Fibroblast of skin of abdomen (primary cell): ENCODE measurements at places on chromosomes 3 and 15.
A peak's percentile ranks its signal among the peaks of the same experiment; 100 is the strongest.

DNA sequence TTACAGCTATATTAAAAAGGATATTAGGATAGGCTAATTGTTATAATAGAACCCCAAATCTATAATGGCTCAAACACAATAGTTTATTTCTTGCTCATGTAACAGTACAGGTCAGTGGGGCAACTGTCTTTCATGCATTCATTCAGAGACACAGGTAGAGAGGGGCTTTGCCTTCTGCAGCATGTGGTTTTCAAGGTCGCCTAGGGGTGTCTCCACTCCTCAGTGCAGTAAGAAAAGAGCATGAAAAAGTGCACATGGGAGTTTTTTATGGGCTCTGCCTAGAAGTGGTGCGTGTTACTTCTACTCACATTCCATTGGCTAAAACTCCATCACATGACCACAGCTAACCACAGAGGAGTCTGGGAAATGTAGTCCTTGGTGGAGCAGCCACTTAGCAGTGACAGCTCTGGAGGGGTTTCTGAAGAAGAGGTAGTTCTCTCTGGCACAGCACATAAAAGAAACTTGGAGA lies 1.8 kb downstream of the ZBTB38 start:
- DNase-seq, result peak; percentile 88

DNA sequence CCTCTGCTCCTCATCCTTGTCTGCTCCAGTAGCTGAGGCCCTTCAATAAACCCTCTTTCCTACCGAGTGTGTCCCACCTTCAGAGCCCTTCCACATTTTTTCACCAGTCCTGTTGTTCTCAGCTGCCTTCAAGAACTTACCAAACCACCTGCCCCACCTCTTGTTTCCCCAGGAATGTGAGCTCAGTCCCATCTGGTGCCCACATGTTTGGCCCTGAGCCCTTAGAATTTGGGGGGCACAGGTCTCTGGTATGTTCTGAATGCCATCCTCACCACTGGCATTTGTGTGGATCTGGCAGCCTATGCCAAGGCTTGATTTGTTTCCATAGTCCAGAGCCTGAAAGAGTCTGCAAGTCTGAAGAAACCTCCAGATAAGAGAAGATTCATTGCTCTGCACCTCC lies 315.2 kb upstream of the PPP2R3A start:
- no peak for DNase-seq

DNA sequence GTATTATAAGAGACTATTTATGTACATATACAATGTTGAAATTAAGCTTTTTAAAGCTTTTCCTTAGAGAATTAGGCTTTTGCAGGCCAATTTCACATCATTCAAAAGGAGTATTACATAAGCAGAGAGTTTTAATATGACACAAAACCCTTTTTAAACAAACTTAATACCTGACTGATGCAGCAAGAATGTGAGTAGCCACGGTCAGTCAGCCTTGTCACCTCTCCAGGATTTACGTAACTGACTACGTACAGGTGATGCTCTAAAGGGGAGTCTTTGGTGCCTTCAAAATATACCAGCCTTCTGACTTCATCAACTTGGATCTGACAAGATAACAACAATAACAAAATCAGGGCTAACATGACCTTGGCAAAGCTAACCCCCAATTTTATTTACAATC lies 44.2 kb upstream of the IGDCC4 start:
- no peak for DNase-seq

GRCh38 chr3:193796089-193796488 lies 203.1 kb downstream of the OPA1 start:
- DNase-seq, result no peak

- no peak for DNase-seq
Measured at GRCh38 chr3:127120851-127121647, 71.9 kb upstream of the PRR23E start.

DNA sequence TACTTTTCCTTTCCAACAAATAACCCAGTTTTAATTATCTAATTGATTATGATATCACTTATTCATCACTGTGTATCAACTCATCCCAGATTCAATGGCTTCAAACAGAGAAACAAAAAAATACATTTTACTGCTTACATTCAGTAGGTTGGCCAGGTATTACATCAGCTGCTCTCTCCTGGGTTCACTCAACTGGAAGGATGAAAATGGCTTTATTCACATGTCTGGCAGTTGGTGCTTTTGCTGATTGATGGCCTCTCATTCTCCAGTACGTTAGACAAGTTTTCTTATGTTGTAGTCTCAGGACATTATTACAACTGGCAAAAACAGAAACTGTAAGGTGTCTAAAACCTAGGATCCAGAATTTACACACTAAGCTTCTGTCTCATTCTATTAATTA lies 811.0 kb upstream of the ALCAM start:
- DNase-seq, result no peak

DNA sequence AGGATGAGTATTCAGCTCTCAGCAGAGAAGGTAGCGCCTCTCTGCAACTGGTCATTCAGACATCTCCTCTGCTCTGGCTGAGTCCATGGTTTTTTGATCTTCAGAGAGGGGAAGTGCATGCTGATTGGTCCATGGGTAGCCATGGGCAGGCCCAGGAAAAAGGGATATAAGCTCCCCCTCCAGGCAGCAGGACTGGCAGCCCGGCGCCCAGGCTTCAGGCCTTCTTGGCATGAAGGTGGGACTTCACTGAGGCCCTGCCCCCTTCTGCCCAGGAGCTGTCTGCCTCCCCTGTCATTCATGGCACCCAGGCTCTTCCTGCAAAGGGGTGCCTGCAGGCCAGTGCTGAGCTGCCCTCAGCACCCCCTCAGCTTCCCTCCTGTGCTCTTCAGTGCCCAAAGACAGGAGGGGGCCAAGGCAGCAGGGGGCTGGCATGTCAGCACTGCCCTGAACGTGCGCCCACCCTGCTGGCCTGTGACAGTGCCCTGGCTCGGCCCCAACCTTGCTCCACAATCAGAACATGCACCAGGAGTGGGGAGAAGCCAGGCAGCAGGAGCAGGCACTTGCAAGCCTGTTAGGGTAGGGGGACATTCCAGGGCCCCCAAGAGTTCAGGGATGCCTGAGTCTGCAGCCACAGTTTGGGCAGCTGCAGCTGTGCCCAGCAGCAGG lies 13.8 kb upstream of the NR1I2 start:
- DNase-seq, result no peak

- DNase-seq, result no peak
Measured at GRCh38 chr3:71416876-71417275, 166.7 kb downstream of the FOXP1 start.

- DNase-seq, result no peak
Measured at GRCh38 chr15:68806220-68807060, 14.3 kb downstream of the ANP32A start.

DNA sequence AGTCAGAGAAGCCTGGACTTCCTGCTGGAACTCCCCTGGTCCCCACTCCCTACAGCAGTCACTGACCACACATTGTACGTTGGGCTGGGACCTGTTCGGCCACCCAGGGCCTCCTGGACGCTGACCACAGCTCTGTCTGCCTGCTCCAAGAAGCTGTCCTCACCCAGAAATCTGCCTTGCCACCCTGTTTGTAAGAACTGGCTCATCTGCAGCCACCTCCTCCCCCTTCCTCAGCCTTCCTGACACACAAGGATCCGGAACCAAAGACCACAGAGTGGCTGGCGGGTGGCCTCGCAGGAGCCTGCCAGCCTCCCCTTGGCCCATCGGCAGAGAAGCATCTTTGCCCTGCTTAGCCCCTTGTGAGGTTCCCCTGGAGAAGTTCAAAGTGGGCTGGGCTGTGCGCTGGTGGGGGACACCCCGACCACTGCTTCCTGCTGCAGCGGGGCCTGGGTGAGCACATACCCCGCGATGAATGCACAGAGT lies 91.9 kb downstream of the PCSK6 start:
- DNase-seq, result no peak

GRCh38 chr3:48047841-48048464 lies 31.7 kb upstream of the MAP4 start:
- DNase-seq, result no peak

GRCh38 chr3:121252676-121253075 lies 293.1 kb downstream of the POLQ start:
- DNase-seq, result no peak

GRCh38 chr15:73321496-73322450 lies 47.0 kb downstream of the HCN4 start:
- DNase-seq, result no peak

- DNase-seq, result peak; percentile 82
Measured at GRCh38 chr3:143119009-143119914, at the start of gene CHST2. CHST2 (plus strand) TSS chr3:143119771; CDS start chr3:143120817, 1,046 bp downstream.

DNA sequence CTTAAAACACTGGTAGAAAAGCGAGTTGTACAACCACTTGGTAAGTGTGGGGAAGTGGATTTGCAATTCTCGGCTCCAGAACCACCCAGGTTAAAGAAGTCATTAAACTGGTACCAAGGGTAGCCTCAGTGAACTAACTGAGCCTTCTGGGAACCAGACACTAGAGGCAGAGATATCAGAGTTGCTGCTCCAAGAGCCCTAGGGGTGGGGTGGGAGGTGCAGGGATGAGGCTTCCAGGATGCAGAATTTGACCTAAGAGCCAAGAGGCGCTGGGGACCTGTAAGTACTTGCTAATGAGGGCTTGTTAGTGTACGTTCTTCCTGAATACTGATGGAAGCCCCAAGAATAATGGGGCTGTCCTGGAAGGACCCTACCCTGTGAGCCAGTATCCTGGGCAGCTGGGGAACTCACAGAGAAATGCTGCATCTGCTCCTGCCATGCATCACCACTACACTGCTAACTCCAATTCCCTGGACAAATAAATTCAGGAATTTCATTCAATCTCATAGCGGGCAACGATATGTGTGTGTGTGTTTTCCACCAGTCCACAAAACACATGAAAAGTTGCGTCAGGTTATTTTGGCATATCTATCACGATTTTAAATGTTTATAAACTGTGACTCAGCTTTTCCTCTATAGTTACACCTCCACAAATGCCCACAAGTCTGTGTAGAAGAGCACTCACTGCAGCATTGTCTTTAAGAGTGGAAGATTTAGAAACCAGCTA lies 23.8 kb downstream of the STIMATE start:
- DNase-seq, result peak; percentile 28

DNA sequence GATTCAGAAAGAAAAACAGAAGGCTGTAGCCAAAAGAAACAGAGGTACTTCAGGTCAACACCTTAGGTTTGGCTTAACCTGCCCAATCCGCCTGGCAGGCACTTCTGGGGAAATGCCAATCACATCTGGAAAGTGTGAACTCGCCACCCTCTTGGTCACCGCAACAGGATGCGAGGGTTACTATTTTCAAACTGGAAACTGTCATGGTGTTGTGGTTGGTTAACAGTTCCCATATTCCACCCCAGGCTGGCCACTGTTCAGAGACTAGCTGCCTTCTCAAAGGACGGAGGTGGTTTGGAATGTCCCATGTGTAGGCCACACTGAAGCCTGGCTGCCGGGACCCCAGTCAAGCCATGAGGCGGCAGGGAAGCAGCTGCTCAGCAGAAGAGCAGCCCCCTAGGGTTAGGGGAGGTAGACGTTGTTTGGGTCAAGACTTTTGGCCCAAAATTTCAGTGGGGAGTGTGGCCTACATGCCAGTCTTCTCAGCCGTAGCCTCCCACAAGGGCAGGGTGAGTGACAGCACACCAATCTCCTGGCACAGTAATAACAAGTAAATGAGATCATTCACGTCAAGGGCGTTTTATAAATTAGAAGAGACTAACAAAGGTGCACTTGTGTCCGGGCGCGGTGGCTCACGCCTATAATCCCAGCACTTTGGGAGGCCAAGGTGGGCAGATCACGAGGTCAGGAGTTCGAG lies 54.6 kb downstream of the UMPS start:
- no peak for DNase-seq

DNA sequence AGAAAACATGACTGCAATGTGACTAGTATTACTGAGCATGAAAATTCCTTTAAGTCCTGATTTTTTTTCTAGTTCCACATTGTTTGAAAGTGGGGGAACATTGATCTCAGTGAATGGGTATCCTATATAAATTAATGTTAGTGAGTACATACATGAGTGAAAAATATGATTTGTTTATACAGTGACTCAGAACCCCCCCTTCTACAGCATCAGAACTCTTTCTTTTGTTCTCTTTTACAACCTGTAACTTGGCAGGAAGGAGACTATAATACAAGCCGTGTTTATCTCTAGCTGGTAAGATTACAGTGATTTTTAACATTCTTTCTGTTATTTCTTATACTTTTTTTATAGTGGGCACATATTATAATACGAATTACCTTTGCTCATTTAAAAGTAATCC lies 384.7 kb downstream of the PDCD6IP start:
- DNase-seq, result no peak

- no peak for DNase-seq
Measured at GRCh38 chr3:54963641-54964040, 35.8 kb upstream of the LRTM1 start.

- peak; percentile 14 for DNase-seq
Measured at GRCh38 chr3:70805061-70805889, 492.8 kb upstream of the MDFIC2 start.

DNA sequence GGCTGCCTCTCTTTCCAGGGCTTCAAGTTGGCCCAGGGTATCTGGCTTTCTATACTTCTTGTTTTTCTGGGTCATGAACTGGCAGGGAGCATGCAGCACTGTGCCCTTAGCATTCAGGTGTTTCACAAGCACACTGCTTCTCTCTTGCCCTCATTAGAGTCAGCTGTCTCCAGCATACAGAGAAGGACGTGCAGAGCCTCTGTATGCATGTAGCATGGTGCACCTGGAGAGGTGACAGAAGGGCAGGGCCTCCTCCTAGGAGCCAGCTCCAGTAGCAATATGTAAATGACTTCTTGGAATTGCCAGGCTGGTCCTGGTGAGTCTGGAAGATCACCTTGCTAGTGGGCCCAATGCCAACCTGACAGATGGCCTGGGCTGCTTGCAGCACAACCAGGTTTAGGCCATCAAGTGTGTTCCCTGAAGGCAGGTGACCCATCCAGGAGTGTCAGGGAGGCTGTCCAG lies 44.8 kb upstream of the ATP2C1 start:
- DNase-seq, result no peak

- DNase-seq, result peak; percentile 31
Measured at GRCh38 chr15:51647128-51647562, 24.6 kb upstream of the DMXL2 start.

DNA sequence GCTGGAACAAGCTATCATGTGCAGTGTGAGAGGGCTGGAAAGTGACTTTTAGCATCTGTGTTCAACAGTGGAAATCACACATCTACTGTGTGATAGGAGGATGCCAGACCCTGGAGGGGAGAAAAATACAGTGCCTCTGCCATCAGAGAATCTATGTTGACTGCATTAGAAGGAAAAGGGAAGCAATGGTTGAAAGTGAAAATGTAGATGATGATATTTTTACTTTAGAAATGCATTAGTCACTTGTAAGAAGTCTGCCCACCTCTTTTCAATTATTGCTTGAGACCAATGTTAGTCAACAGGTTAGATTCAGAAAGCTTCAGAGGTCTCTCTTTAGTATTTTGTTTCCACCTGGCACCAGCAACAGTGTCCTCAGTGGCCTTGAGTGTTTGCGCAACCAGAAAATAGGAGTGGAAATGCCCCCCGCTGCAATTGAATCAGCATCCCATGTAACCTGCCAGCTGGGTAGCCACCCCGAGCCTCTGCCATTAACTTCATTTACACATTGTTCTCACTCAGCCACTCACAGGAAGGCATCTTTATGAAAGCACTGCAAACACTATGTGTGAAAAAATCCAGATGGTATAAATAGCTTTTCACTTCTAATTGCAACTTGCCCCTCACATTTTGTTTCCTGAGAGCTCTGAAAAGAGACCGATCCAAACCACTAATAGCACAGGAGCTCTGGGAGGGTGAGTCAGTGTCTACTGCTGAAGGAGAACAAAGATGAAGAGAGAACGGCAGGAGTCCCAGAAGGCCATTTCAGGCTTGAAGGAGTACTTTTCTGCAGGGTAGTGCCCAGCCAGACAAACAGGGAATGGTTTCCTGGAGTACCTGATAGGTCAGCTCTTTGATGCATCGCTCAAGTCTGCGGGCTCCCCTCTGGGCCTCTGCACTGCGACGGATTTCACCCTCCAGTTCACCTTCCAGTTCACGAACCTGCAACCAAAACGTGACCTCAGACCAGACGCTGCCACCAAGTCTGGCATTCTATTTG lies 92.1 kb downstream of the HHLA2 start:
- DNase-seq, result peak; percentile 16

GRCh38 chr3:15858547-15859506 lies 61.0 kb upstream of the ANKRD28 start:
- no peak for DNase-seq
